ENCODE measurements at places on chromosomes 11 and 22.

DNA sequence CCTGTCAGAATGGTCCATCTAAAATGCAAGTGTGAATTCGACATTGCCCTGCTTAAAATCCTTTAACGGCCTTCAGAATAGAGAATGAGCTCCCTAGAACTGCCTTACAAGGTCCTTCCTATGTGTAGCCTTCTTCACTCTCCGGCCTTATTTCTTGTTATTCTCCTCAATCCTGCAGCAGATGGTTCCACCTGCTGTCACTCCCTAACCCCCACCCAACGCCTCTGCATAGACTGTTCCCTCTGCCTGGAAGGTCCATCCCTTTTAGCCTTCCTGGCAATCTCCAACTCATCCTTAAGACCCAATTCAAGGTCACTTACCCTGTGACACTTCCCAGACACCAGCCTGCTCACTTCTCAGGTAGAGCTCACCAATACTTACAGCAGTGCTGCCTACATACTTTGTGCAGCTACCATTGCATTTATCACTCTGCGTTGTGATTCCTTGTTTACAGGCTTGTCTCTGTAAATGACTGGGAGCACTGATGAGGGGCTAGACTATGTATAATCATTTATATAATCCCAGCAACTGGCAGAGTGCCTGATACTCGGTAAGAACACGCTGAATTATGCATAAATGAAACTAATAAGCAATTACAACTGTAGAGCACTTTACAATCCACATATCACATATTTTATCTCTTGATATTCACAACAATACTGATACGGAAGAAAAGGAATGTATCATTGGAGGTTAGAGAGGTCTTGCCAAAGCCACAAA lies 58.9 kb downstream of the CLPB start:
- no peak for DNase-seq

DNA sequence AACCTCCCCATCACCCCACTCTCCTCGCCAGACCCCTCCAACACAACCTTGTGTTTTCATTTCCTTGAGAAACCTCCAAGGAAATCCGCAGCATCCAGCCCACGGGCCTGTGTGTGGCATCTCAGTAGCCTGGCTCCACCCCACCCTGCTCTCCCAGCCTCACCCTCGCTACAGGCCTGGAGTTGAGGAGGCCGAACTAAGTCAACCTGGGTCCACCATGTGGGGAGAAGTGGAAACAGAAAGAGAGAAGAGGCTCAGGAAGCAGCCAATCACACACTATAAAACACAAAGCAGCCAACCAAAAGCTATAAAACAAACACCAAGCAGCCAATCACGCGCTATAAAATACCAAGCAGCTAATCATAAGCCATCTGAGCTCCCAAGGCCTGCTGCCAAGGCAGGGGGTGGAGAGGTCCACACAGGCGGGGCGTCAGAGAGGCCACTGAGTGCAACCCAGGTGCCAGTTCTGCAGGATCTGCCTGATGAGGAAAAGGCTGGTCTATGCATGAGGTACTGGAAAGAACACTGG lies 72.0 kb downstream of the MICAL3 start:
- DNase-seq, result no peak

DNA sequence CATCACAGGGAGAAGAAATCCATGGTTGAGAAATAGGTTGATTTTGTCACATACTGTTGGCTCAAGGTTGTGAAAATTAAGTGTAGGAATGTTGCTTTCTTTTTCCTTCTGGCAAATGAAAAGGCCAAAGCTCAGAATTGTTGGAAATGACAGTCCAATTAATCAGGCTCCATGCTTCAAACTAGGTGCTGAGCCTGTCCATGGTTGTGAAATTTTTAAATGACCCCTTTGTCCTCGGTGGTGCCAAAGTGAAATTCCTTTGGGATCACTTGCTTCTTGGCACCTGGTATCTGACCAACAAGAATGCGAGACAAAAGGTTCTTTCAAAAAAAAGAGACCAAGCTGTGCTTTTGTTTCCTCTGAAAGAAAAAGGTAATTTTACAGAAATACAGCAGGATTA lies 451.9 kb downstream of the ETS1 start:
- no peak for DNase-seq

GRCh38 chr11:65821107-65821506 lies 12.7 kb upstream of the SNX32 start:
- no peak for DNase-seq

DNA sequence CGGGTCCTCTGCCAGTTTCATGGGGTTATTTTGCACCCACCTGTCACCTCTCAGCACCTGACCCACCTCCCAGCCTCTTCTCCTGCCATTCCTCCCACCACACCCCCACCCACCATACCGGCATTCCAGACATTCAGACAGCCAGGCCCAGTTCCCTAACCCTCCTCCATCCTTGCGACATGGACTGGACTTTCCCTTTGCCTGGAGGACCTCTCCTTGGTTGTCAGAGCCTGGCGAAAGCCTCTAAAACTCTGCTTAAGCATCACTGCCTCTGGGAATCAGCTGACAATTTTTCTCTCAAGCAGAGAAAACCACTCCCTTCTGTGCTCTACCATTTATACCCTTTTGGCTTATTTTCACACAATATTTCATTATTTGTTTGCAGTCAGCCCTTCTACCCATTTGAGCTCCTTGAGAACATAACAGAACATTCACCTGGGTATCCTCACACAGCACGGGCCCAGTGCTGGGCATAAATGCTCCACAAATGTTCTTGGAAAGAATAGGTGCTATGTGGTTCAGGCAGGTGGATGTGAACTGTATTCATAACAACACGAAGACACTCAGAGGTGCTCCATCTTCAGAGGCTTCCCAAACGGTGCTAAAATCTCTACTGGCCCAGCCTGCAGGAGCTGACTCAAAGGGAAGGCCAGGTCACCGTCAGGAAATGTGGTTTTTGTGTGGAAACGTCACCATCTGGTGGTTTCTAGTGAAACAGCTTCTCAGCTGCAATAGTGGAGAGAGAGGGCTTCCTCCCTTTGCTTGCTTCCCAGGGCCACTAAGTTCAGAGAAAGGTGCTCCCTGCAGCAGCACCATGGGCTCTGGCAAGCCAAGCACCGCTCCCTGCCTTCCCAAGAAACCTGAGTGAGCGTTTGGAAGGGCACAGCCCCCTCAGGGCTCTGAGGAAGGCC lies 10.4 kb downstream of the SPATA19 start:
- no peak for DNase-seq

DNA sequence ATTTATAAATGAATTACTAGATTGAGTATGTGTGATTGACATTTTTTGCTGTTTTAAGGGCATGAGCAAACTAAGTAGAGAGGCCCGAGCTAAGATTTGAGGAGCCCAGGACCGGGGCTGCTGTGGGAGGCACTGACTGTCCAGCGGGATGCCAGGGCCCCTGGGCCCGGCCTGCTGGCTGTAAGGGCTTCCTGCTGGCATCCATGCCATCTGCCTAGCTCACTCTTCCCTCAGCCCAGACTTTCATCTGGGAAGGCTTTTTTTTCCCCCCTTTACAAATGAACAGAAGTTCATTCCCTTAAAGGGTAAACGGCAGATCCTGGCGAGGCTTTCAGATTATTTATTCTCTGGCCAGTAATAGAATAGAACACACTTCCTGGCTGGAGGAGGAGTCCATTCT lies 16.0 kb upstream of the TP53I11 start:
- DNase-seq, result no peak

GRCh38 chr11:118827118-118827517 lies 36.2 kb upstream of the DDX6 start:
- DNase-seq, result no peak

- DNase-seq, result no peak
Observed at GRCh38 chr11:94928117-94928990, 45.0 kb downstream of the CWC15 start.

DNA sequence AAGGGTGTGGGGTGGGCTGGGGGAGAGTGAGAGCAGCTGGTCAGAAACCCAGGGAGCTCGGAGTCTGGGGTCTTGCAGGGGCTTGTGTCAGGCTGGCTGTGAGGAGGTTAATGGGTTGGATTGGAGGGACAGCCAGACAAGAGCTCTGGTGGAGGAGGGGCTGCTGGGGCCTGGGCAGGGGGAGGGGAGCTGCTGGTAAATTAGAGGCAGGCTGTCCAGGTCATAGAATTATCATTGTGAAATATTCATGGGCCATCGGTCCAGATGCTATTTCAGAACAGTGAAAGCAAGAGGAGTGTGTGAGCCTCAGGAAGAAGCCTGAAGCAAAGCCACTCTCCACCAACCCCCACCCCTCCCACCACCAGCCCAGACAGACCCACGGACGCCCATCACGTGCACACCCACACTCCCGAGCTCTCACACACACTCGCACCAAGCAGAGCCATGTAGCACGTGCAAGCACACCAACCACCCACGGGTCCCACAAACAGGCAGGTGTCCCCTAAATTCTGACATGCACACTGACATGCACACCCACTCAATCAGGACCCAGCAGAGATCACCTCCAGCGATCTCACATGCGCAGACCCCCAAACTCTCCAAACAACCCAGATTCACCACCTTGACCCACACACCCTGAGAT lies 18.8 kb downstream of the RTN4RL2 start:
- no peak for DNase-seq

GRCh38 chr11:113462830-113463229 lies 12.4 kb downstream of the DRD2 start:
- no peak for DNase-seq

DNA sequence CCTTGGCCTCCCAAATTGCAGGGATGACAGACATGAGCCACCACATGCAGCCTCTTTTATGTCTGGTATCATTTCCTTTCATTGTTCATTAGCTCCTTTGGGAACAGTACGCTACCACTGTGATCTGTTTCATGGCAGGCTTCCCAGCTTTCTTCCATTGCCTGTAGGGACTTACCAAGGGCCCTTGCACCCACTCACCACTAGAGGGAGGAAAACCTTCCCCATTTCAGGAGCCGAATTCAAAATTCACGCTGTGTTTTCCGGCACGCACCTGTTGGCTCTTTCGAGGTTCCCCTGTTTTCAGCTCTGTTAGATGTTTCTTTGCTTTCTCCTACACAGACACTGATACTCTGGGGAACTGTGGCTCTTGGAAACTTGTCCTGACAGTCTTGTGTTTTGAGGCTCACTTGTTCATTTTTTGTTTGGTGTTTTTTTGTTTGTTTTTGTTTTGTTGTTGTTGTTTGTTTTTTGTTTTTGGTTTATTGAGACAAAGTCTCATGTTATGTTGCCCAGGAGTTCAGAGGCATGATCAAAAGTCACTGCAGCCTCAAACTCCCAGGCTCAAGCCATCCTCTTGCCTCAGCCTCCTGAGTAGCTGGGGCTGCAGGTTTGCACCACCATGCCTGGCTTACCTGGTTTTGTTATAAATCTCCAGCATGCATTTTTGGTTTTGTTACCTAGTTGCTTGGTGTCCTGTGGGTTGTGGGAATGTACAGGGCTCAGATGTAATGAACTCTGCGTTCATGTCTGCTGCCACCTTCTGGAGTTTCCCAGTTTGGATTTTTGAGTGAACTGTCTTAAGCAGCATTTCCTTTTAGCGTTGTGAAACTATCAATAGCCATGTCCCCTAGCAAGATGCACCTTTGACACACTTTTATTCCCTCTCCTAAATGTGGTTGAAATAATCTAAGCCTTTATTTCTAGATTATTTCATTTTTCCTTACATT lies 2.3 kb downstream of the KRTAP5-11 start:
- no peak for DNase-seq

- no peak for DNase-seq
Observed at GRCh38 chr11:12196308-12196707, 85.9 kb downstream of the MICAL2 start.

- no peak for DNase-seq
Observed at GRCh38 chr22:48653306-48653705, 1174.4 kb downstream of the BRD1 start.

DNA sequence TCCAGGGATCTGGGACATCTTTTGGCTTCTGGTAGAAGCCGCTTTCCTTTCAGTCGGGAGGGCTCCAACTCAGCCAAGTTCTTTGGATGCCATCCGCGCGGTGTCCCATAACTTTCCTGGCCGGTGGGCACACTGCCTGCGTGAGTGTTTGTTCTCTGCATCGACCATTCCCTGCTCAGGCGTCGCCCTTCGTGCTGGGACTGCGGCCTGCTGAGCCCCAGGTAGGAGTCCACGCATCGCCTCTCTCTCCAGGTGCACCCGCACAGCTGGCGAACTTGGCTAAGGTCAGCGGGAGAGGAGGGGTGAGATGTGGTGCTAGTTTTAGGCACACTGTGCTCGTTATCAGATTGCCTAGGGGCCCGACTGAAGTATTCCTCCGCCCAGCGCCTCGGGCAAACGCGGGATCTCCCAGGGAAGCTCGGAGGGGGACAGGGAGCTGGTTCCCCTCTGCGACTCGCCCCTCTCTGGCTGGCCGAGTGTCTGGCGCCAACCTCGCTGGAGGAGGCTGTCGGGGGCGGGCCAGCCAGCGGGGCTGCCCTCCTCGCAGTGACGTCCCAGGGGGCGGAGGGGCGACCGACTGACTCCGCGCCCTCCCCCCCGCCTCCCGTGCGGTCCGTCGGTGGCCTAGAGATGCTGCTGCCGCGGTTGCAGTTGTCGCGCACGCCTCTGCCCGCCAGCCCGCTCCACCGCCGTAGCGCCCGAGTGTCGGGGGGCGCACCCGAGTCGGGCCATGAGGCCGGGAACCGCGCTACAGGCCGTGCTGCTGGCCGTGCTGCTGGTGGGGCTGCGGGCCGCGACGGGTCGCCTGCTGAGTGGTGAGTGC lies at the start of gene LAYN:
Gene LAYN, plus strand, starts transcription at position 607 of the 823 bp plus-strand sequence. Its CDS starts 124 bp downstream, at position 731.
- no peak for DNase-seq

- no peak for DNase-seq
Observed at GRCh38 chr22:23400286-23400981, 179.7 kb downstream of the IGLL1 start.

- no peak for DNase-seq
Observed at GRCh38 chr11:75858613-75859012, 43.6 kb downstream of the UVRAG start.

GRCh38 chr11:113448316-113448677 lies 26.9 kb downstream of the DRD2 start:
- no peak for DNase-seq
